ENCODE measurements at places on chromosomes 5 and 9.

DNA sequence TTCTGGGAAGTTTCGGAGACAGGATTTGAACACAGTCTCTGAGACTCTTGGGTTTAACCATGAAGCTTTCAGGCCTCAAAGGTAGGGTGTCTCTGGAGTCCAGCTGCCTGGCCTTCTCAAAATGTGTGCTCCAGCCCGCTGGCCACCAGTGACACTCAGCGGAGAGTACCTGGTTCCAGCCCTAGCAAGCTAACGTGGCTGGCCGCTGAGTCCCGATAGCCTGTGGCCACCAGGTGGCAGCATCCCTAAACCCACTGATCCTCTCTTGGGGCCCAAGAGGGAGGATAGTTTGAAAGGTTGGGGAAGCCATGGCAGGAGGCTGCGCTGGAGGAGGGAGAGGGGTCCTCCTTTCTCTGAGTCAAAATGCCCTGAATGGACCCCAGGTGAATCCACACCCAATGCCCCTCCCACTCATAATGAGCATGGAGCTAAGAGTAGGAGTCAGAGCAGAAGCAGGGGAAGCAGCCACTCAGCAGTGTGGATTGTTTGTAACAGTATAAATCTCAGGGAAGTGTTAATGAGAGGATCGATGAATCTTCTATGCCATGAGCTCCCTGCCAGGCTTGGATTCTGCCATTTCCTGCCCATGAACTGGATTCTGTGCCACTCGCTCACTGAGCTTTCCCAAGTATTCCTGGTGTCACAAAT, 5.4 kb upstream of the TIFAB start:
- no peak for DNase-seq

DNA sequence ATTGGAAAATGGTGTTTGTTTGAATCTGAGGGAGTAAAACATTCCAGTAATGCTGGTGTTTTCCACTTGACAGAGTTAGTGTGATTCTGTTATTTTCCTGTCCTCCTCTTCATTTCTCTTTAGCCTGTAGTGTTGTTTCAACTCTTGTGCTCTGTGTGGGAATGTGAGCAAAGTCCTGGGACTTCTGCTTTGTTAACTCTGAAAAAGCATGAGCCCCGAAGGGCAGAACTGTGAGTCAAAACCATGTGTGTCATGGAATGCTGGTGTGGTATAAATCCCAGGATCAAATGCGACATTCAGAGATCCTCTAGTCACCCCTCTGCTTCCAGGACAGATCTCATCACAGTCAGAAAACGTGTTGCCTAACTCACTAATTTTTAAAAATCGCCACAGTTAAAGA, 8.9 kb downstream of the F2R start:
- no peak for DNase-seq

GRCh38 chr5:78317515-78317914, 23.0 kb upstream of the AP3B1 start:
- DNase-seq: no peak

- no peak for DNase-seq
Measured at GRCh38 chr5:63081402-63081801, 502.8 kb downstream of the LRRC70 start.

DNA sequence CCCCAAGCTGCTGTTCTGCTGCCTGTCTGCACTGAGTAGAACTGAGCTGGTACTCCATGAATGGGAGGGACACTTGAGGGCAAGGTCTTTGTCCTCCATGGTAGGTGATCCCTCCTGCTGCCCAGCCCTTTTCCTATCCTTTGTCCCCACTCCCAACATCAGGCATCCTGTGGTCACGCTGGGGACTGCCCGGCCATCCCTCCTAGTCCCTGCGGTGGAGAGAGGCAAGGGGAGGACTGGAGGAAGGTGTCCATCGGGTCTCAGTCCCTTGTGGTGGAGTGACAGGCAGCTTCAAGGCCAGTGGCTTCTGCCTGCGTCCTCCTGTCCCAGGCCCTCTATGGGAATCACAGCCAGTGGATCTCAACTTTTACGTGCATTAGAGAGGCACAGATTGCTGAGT, 25.9 kb downstream of the ROR2 start:
- no peak for DNase-seq

GRCh38 chr9:32737378-32737777, 46.0 kb upstream of the TMEM215 start:
- no peak for DNase-seq

GRCh38 chr5:143261748-143262392, 141.6 kb downstream of the NR3C1 start:
- no peak for DNase-seq

- DNase-seq: no peak
Measured at GRCh38 chr9:109585796-109586195, 87.7 kb upstream of the PTPN3 start.

DNA sequence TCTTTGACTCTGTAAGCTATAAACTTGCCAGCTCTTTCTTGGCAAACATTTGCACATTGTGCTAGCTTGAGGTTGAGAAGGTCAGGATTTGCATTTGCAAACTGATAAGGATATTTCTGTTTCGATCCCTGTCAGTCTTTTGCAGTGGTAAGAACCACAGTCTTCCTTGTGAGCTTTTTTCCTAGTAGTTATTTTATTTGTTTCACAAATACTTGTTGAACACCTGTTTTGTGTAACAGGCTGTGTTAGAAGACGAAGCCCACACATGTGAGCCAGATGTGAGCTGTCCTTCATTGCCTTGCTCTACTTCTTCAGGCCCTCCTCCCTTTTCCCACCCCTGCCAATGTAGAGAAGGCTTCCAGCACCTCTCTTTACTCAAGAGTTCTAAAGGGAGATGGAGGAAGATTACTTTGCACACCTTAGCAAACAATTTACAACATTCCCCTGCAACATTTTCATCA, 327.0 kb upstream of the KLF4 start:
- no peak for DNase-seq

- DNase-seq: no peak
Measured at GRCh38 chr5:88269222-88269771, 652 bp upstream of the TMEM161B start.

DNA sequence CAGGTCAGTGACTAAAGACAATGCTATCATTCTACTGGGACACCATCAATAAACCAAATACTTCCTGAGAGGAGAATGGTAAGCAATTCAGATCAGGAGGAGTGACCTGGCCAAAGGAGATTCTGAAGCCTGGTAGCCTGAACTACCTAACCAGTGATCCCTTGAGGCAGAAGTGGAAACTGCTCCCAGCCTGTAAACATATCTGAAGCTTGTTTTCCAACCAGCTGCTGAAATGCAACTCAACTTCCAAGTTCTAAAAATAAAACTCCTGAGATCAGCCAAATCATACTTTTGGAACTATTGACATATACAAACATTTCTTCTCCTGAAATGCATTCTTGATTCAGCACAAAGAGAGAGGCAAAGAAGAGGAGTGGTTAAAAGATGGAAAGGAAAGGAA, 204.1 kb downstream of the EBF1 start:
- no peak for DNase-seq

Measured in T1000 (cell line).